ENCODE measurements at places on chromosomes 2 and 18.
A peak's percentile ranks its signal among the peaks of the same experiment; 100 is the strongest.

- no peak for DNase-seq
These were observed 1.2 kb downstream of the RAB12 start for GRCh38 chr18:8610459-8610851.

DNA sequence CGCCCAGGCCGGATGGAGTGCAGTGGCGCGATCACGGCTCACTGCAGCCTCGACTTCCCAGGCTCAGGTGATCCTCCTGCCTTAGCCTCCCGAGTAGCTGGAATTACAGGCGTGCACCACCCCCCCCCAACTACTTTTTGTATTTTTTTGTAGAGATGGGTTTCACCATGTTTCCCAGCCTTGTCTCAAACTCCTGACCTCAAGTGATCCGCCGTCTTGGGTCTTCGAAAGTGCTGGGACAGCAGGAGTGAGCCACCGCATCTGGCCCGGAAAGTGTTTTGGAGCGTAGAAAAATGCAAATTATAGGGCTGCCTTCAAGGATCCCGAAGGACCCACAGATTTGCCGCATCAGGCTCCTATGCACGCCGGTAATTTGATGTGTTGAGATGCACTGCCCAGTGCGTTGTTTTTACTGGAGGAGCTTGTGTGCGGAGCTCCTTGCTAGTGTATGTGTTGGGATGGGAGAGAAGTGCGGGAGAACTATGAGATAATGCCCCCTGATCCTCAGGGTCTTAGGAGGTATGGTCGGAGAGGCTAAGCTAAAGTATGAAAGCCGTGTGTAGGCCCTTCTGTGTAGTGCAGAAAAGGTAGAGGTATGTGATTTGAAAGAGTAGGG is 1.2 kb upstream of the CLASP1 start:
- DNase-seq: no peak

DNA sequence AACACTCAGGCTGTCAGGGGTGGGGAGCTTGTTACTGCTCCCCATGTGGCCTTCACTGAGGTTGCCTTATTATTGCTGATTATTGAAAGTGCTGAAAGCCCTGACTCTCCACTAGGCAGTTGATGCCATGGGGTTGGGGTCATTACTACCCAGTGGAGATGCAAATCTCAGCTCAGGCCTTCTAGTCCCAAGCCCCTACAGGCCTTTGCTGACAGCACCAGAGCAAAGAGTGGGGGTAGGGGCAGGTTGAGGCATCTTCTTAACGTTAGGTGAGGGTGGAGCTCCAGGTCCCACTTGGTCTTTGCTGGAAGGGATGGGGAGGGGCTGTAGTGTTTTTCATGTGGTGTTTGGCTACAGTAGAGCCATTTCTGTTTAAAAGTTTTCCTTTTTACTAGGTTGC is 104.5 kb downstream of the UXS1 start:
- no peak for DNase-seq

DNA sequence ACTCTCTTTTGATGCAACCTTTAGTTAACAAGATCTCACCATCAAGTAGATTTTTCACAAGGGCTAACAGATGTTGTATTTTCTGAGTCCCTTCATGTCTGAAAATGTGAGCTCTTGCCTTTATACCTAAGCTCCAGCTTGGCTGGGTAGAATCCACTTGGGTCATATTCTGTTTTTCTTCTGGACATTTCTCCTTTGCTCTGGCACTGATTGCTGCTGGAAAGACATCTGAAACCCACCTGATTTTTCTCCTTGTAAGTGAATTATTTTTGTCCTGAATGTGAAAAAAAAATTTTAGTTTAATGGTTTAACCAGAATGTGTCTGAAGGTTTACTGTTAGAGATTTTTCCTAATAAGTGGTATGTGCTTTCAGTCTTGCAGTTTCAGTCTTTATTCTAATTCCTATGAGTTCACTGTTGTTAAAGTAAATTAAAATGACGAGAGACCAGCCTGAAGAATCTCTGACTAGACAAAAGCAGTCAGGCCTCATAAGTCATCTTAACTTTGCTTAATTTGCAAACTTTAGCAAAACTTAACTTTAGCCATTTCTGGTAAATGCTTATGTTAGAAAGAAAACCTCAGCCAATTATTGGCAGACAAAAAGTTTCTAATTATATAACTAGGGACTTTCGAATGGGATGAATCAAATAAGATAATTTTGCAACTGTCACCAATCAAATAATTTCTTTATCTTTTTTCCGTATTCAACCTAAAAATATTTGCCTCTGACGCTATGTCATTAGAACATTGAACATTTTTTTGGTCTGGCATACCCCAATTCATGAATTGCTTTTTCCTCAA is 70.8 kb downstream of the ACAA2 start:
- DNase-seq: no peak

- DNase-seq: no peak
These were observed 43.5 kb downstream of the GORASP2 start for GRCh38 chr2:170972296-170973224.

DNA sequence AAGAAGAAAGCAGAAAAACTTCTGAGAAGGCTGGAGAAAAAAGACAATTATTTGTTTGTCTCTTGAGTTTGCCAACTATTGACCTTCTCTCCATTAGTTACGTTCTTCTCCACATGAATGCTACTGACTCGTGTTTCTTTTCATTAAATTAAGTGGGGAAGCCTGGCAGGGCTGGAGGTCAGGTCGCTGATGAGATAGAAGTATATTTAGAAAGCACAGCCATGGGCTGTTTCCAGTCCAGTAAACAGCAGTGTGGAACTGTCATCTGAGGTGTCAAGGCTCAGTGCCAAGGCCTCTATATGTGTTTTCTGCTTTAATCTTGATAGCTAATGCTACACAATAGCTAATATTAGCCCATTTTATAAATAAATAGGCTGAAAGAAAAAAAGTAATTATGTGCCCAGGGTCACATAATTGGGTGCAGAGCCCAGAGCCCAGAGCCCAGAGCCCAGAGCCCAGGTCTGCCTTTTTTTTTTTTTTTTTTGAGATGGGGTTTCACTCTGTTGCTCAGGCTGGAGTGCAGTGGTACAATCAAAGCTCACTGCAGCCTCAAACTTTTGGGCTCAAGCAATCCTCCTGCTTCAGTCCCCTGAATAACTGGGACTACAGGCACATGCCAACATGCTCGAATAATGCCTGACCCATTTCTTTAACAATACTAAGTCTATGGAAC is 6.3 kb downstream of the MSGN1 start:
- DNase-seq: no peak

- no peak for DNase-seq
These were observed 320.9 kb upstream of the ETAA1 start for GRCh38 chr2:67076239-67076624.

- no peak for DNase-seq
These were observed 62.4 kb upstream of the MMADHC start for GRCh38 chr2:149650006-149650405.

DNA sequence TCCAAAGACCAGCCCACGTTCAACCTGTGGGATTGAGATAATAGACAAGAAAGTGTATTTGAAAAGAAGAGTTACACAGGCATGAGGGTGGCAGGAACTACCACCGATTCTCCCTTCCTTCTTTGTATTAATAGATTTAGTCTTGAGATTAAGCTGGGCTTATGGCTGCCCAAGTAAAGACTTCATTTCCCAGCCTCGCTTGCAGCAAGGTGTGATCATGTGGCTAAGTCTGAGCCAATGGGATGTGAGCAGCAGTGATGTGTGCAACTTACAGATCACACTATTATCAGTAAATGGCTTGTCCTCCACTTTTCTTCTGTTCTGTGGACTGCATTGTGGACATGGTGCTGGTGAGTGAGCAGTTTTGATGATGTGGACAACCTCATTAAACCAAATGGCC is 101.7 kb downstream of the POLR1A start:
- no peak for DNase-seq

DNA sequence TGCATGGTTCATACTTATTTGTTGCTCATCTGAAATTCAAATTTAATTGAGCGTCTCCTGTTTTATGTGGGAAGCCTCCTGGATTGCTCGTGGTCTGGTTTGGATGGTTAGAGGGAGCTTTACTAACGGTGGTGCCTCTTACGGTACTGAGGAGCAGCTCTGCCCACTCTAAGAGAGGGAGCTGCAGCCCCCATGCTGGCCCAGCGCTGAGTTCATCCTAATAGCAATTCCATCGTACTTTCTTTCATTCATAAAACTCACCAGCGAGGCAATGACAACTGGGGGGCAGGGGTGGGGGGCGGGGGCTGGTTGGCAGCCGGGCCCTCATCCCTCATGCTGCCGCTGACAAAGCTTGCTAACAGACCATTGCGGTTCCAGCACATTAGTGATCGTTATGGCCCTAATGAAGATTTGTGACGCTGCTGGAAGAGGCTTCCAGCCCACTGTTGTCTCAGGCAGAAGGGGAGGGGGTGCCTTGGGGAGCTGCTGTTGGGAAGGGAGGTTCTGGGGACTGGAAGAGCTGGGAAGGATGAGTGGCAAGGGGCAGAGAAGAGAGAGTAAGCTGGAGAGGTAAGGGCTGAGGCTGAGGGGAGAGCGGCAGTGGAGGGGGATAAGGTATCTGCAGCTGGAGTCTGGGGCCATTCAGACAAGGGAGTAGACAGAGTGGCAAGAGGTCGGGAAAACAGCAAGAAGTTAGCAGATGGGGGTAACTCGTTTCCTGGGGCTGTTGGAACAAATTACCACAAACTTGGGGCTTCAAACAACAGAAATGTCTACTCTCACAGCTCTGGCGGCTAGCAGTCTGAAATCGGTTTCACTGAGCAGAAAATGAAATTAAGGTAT is 238.1 kb downstream of the LPIN1 start:
- no peak for DNase-seq

- DNase-seq: no peak
These were observed 5.3 kb upstream of the CTAGE1 start for GRCh38 chr18:22422909-22423548.

DNA sequence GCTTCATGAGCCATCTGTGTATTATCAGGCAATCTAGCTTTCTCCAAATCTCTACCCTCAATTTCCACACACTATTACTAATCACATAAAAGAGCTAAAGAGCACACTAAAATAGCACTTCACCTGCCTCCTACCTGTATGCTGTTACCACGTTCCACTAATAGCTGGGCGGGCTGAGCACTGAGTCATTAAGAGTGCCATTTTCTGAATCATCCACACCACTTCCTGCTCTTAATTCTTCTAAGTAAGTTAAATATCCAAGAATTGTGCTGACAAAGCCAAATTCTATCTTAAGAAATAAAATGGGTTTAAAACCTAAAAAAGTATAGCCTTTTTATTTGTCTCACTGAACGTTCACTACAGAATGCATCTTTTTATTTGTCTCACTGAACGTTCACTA is 35.7 kb downstream of the NOL10 start:
- DNase-seq: peak; percentile 60

DNA sequence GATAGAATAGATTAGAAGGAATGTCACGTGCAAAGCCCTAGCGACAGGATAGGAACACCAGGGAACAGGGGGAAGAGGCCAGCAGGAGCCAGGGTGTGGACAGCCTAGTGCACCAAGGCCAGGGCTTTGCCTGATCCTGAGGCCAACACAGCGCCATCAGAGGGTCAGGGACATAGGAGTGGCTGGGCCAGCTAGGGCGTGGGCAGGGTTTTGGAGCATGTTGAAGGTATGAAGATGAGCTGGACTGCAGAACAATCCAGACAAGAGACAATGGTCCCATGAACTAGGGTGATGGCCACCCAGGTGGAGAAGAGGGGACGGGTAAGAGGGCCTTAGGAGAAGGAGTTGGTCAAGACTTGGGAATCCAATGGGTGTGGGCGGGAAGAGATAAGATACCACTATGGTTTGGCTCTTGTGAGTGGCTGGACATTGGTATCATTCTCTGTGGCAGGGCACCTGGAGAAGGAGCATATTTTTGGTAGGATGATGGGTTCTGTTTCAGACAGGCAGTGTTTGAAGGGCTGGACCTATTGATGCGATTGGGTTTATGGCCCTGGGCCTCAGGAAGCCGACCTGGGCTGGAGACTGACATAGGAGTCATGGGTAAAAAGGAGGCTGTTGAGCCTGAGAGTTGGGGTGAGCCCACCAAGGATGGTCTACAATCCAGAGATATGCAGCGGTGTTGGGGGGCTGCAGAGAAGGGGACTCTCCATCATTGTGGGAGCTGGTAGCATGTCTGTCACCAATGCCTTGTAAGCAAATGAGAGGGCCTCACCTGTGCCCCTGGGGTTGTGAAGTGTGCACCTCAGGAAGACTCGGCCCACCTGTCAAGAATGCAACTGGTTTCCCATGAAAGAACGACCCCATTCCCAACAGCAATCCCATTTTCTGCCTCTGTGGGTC is 2.0 kb upstream of the HS1BP3 start:
- no peak for DNase-seq

- no peak for DNase-seq
These were observed 482.5 kb downstream of the BCL11A start for GRCh38 chr2:60070736-60071489.

DNA sequence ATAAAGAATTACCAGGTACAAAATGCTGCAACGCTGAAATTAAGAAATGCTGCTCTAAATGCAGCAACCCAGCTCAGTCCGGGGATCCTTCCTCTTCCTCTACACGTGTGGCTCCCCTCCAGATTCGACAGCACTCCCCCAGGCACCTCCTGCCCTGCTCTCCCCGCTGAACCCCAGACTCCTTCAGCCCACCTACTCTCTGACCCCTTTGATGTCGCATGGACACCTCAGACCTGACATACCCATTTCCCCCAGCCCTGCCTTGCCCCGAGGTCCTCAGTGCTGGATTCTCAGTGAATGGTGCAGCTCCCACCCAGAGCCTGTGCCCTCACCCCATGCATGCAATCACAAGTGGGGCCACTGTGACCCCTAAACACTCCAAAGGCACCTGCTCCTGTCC is 4.6 kb upstream of the ADRA2B start:
- DNase-seq: no peak

DNA sequence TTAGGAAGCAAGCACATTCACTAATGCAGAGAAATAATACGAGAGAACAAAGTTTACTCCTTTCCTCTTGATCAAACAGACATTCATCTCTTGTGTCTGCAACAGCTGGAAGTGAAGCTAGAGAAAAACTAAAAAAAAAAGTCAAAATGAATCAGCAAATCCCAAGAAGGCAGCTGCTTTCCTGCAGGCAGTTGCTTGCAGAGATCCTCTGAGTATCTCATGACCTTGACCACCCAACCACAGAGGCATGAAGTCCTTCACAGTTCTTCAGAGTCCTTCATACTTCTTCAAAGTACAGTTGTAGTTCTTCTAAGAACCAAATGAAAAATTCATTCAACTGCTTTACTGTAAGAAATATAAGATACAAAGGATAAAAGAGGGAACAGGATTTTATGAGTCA is 97.2 kb upstream of the ACVR1C start:
- DNase-seq: no peak

GRCh38 chr2:200741468-200742202 is 70.1 kb upstream of the BZW1 start:
- no peak for DNase-seq

DNA sequence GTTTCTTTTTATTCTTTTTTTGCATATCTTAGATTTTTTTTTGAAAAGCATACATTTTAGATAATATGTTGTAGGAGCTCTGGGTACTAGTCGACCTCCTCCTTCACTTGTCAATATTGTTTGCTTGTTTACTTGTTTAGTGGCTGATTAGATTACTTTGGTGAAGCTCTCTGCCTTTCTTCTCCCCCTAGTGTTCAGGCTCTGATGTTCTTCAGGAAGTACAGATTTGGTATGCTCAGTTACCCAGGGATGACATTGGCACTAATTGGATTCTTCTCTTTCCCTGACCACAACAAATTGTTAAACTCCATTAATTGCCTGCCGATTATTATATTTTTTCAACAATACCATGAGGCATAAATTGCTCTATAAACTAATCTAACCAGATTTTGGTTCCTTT is 491.2 kb downstream of the SUCLG1 start:
- no peak for DNase-seq
